ENCODE measurements at places on chromosomes 1 and 21.

- DNase-seq: no peak
These were observed 18.8 kb downstream of the SLX9 start for GRCh38 chr21:44958471-44959191.

DNA sequence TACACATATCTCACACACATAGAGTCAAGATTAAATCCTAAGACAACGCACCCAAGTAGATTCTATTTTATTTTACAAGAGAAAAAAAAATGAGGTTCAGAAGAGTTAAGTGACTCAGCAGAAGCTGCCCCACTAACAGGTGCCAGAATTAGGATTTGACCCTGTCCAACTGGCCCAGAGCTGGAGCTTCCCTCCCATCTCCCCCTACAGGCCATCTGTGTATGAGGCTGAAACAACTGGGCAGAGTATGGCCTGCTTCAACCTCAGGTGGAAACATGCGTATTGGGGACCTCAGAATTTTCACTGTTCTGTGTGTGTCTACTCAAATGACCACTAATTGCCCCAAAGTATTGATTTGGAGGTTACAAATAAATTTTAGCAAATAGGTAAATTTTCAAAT lies 29.9 kb downstream of the PSMG1 start:
- DNase-seq: no peak

- no peak for DNase-seq
These were observed 66.4 kb downstream of the PSMG1 start for GRCh38 chr21:39116761-39117439.

DNA sequence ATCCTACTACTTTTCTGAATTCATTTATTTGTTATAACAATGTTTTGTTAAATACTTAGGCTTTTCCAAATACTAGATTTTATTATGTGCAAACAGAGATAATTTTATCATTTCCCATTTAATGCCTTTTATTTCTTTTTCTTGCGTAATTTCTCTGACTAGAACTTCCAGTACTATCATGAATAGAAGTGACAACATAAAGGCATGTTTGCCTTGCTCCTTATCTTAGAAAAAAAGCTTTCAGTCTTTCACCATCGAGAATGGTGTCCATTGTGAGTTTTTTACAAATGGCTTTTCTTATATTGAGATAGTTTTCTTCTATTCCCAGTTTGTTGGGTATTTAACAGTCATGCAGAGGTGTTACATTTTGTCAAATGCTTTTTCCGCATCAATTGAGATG lies 453.1 kb upstream of the ZP4 start:
- DNase-seq: no peak

GRCh38 chr1:4698911-4699310 lies 44.5 kb downstream of the AJAP1 start:
- no peak for DNase-seq

- no peak for DNase-seq
These were observed 28.4 kb downstream of the WDR4 start for GRCh38 chr21:42850866-42851391.
